ENCODE measurements at places on chromosomes 11 and 22. TPM values are rescaled to one million over a fixed set of nuclear protein-coding genes. Genes with fewer than 3 reads are reported as not detected.

GRCh38 chr22:22157348-22157725 is 87.2 kb upstream of the VPREB1 start:
- no peak for DNase-seq

DNA sequence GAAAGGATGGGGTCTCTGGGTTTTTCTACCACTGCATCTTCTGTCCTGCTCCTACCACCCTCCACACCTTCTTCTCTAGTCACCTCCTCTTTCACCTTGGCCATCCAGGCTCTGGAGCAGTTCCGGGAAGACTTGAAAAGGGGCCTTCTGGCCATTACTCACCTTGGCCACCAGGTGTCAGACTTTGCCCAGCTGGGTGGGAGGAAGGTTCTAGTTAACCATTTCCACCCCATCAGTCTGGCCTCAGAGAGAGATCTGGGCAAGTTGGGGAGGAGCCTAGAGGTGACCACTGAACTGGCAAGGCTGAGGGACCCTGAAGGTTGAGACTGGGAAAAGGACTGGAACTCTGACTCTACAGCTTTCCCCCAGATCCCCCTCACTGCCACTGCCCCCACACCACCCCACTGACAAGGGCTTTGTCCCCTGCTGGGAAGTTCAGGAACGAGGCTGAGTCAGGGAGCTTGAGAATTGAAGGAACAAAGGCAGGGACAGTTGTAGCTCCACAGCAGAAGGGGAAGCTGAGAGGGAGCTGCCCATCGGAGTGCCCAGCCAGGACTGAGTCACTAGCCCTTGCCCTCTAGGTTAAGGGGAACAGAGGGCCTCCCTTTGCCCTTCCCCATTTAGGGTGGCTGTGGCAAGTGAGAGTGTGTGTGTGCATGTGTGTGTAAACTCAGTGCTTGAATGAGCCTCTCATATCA is 3.7 kb upstream of the POLD4 start:
- no peak for DNase-seq

GRCh38 chr22:42562684-42563083 is 8.9 kb downstream of the SERHL2 start:
- no peak for DNase-seq

DNA sequence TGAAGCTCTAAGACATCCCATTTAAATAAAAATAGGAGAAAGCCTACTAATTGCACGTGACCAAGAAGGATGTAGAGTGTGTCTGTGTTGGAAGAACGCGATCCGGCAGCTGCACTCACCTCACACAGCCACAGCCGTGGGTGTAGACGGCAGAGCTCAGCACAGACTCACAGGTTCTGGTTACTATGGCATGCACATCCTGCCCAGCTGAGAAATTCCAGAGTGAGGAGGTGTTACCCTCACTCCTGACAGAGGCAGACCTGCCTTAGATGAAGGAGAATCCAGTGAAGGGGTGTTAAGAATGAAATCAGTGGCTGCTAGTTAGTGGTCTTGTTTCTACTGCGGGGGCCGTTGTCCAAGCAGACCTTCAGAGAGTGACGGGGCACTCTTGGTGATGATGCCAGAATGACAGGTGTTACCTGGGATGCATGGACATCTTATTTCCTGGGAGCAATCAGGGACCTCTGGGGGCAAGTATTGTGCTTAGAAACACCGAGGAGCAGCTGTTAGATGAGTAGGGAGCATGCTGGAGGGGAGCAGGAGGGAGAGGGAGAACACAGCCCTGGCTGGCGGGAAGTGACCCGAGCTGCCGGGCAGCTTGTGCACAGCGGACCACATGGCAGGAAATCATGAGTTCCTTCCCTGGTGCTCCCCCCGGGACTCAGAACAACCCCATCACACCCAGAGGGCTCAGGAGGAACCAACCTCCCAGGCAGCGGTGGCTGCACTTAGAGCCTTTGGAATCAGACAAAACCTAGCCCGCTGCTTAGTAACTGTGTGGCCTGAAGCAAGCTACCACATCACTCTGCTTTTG is 12.3 kb downstream of the KCNJ5 start:
- DNase-seq, result no peak

The CYP2R1 gene
- total RNA-seq, result 7.0 TPM

The OR6T1 gene
- total RNA-seq, result not detected

- no peak for DNase-seq
Measured at GRCh38 chr22:31637447-31637890, 24.5 kb downstream of the PISD start.

The CALCA gene
- total RNA-seq, result not detected

DNA sequence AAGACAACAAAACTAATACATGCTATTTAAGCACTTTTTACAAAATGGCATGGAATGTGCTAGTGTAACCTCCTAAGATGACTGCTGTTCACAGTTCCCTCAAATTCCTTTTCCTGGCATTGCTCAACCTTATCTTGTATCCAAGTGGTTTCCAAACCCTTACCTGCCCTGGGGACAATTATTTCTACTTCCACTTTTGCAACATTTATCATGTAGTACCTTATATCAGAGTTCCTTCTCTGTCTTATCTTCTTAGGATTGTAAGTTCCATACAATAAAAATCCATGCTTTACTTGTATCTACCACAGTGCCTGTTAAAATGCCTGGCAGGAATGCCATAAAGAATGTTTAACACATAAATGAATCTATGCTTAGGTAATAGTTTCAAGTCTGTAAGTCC is 109.2 kb upstream of the MTMR2 start:
- DNase-seq, result no peak

GRCh38 chr11:76288166-76288980 is 82.1 kb upstream of the WNT11 start:
- DNase-seq, result no peak

The CLTCL1 gene
- 10.1 TPM for total RNA-seq

DNA sequence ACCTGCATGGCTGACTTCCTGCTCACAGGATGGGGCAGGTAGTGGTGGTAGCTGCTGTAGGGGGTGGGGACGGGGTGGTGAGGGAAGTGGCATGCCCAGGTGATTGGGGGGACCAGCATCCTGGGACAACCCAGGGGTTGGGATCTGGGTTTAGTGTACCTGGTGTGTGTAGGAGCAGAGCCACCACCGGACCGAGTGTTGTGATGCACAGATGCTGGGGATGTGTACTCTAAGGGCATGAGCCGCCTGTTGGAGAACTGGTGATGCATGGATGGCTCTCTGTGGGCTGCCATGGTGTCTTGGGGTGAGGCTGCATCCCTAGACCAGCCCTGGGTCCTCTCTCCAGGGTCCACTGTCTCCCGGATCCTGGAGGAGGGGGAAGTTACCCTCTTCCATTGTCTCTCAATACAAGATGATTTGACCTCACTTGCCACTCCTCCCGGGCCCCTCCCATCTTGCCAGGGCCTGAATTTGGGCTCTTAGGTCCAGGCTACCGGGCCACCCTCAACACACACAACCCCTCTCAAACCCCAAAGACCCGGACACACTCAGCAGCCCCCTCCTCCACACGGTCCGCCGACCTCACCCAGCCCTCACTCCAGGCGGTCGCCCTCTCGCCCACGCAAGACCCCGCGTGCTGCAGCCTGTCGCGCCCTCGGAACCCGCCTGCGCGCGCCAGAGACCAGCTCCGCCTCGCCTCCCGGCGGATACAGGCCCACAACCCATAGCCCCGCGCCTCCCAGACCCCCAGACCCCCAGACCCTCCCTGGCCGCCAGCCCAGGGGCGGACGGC is 619 bp downstream of the LRRC75B start:
- DNase-seq, result no peak

Measured in osteocyte (in vitro differentiated cells).